ENCODE measurements at places on chromosomes 5 and 9. TPM values are rescaled to one million over a fixed set of nuclear protein-coding genes. Genes with fewer than 3 reads are reported as not detected.

CER1 gene
- not detected for total RNA-seq

GRCh38 chr5:50856401-50857119 lies 190.1 kb downstream of the PARP8 start:
- DNase-seq = no peak

AGXT2 gene
- total RNA-seq = not detected

DMRT3 gene
- total RNA-seq = not detected

CTXN3 gene
- total RNA-seq = not detected

GRCh38 chr5:10250806-10251276 lies 761 bp downstream of the CCT5 start:
- DNase-seq = no peak

PFN3 gene
- total RNA-seq = not detected

DNA sequence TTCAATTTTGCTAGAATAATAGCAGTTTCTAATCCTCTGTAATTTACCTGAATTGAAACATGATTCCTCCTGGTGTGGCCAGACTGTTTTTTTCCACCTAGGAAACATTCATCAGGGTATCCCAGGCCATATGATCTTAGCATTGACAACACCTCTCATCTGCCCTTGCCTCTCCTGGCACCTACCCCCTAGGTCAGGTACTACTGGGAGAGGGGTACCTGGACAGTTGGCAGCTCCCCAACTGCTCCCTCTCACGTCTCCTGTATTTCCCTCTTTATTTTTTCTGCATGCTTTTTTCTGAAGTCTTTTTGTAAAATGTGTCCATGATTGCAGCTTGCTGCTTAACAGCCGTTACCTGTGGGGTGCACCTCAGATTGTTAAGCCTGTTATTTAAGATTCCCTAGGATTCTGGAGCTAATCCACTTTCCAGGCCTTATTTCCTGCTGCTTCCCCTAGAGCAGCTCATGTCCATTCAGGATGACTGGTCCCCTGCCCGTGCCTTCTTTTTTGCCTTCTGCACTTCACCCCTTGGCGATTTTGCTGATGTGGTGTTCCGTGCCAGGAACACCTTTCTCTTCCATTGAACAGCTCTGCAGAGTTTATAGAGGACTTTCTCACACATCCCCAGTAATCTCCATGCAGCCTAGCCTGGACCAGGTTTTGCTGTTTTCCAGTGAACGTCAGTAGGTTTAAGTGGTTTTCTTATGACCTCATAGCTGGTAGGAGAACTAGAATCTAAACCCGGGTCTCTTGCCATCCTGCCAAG lies 33.6 kb downstream of the SNX30 start:
- peak; percentile 61 for DNase-seq

- no peak for DNase-seq
These were observed 149.1 kb upstream of the KLF4 start for GRCh38 chr9:107638521-107639310.

FST gene
- total RNA-seq = 5.6 TPM

HTR1A gene
- total RNA-seq = not detected

- no peak for DNase-seq
These were observed 42.7 kb downstream of the C5orf22 start for GRCh38 chr5:31574772-31575171.

- no peak for DNase-seq
These were observed 17.7 kb upstream of the LRRC14B start for GRCh38 chr5:173392-174290.

DNA sequence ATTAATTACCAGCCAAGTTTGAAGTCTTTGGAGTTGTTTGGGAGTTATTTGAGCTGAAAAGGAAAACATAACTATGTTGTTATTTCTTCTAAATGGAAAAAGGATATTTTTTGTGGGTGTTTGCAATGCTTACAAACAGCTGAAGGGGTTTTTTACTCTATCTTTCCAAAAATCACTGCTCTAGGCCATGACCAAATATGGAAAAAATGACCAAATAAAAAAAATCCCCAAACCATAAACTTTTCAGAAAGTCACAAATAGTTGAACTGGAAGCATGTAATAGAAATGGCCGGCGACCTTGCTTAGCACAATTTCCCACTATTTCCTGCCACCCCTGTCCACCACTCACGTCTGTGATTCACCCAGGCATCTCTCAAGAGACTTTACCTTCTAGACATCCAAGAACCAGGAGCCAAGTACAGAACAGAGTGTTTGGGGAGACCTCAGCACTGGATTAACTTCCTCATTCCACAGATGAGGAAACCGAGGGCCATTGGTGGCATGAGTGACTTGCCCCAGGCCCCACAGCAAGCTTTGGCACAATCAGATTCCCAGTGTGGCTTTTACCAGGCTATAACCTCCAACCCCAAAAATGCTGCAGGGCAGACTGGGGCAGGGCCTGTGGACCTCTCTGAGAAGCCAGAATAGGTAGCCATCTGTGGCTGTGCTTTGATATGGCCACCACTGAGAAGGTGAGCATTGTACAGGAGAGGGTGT lies 84.5 kb downstream of the NRG2 start:
- peak; percentile 77 for DNase-seq

- DNase-seq = no peak
These were observed 40.4 kb downstream of the PAM start for GRCh38 chr5:102795526-102795925.

DNA sequence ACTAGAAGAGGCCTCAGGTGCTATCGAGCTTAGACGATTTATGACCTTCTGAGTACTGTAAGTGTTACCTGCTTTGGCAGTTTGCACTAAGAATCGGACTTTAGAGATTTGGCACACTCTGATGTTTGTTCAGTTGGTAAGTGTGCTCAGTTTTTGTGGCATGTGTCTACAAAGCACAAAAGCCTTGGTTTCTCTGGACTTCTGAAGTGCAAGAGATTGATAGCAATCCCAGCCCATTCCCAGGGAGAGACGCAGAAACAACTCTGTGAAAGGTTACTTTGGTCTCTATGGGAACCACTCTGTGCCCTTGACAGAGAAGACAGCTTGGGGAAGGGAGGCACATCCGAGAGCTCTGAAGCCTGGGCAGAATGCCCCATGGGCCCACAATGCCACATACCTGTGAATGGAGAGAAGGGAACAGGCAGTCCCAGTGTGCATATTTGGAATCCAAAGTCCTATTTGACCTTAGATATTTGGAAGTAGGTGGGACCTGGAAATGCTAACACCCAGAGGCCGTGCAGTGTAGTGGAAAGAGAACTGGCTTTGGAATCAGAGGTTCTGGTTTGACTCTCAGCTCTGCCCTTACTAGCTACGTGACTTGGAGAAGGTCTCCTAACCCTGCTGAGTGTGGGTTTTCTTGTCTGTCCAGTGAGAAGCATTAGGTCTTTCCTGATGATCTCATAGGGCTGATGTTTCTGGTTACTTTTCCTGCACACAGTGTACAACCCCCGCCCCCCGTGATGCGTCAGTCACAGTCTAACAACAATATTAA lies 194.3 kb upstream of the VLDLR start:
- DNase-seq = no peak

- DNase-seq = no peak
These were observed 7.1 kb downstream of the EGR1 start for GRCh38 chr5:138472353-138472752.

- no peak for DNase-seq
These were observed 206.8 kb downstream of the CAAP1 start for GRCh38 chr9:26685818-26686217.

GRCh38 chr5:143345671-143346440 lies 57.6 kb downstream of the NR3C1 start:
- DNase-seq = no peak

SVEP1 gene
- 84.5 TPM for total RNA-seq

GRCh38 chr5:141515946-141516671 lies 27.2 kb downstream of the PCDHGC5 start:
- no peak for DNase-seq

SNCB gene
- not detected for total RNA-seq

DNA sequence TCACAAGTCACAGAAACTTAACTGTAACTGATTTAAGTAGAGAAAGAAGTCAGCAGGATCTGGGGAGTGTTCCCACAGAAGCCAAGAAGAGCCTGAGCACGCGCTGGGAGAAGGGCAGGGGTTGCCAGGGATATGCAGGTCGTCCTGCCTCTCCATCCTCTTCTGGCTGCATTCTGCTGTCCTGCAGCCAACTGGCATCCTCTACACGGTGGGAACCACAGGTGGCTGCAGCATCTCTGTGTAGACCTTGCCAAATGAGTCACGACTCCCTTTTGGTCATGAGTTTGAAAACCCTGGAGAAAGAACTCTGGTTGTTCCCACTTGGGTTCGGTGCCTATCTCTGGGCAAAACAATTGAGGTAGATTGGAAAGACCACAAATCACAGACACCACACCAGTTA lies 38.4 kb upstream of the PCA3 start:
- DNase-seq = no peak

- no peak for DNase-seq
These were observed 924.8 kb upstream of the PTPRD start for GRCh38 chr9:11537566-11537965.

DNA sequence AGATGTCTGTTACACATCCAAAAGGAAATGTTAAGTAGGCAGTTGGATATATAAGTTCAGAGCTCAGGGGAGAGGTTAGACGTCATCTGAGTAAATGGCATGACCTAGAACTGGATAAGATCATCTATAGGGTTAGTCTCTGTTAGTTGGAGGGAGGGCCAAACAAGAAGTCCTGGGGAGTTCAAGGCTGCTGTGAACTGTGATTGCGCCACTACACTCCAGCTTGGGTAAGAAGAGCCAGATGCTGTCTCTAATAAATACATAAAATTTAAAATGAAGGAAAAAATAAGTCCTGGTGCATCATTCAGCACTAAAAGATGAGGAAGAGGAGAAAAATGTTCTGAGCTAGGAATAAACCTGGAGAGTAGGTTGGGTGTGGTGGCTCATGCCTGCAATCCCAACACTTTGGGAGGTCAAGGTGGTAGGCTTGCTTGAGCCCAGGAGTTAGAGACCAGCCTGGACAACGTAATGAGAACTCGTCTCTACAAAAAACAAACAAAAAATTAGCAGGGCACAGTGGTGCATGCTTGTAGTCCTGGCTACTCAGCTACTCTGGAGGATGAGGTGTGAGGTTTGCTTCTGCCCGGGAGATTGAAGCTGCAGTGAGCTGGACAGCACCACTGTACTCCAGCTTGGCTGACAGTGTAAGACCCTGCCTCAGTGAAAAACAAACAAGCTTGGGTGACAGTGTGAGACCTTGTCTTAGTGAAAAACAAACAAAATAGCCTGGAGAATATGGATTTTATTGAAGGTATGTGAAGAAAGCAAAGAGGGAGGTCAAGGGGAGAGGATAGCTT lies 123.6 kb downstream of the ACTBL2 start:
- DNase-seq = no peak

ALAD gene
- total RNA-seq = 29.5 TPM

ZFYVE16 gene
- total RNA-seq = 28.2 TPM

GRCh38 chr5:75690669-75691068 lies 26.6 kb downstream of the POC5 start:
- DNase-seq = no peak

- no peak for DNase-seq
These were observed 27.7 kb upstream of the MEIKIN start for GRCh38 chr5:131973089-131973712.

- DNase-seq = no peak
These were observed 50.7 kb upstream of the NKD2 start for GRCh38 chr5:957748-958485.

HSPB3 gene
- total RNA-seq = not detected

DNA sequence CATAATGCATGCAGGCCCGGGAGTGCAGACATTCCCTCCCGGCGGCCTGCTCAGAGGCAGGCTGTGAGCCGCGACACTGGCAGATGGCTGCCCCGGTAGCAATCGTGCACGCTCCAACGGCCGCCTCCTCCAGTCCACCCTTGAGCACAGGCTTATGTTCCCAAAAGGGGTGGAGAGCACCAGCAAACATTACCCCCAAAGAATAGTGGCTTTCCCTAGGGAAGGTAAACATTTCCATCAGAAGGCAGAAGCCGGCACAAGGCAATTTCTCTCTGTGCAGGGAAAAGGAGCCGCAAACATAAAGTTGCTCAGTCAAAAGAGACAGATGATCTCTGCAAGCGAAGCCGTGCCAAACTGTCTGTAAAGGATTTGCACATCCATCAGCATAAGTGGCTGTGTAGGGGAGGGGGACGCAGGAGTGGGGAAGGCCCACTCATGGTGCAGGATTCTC lies 92.5 kb downstream of the SIL1 start:
- no peak for DNase-seq

GRCh38 chr5:40823459-40823858 lies 11.6 kb downstream of the RPL37 start:
- DNase-seq = no peak

DNA sequence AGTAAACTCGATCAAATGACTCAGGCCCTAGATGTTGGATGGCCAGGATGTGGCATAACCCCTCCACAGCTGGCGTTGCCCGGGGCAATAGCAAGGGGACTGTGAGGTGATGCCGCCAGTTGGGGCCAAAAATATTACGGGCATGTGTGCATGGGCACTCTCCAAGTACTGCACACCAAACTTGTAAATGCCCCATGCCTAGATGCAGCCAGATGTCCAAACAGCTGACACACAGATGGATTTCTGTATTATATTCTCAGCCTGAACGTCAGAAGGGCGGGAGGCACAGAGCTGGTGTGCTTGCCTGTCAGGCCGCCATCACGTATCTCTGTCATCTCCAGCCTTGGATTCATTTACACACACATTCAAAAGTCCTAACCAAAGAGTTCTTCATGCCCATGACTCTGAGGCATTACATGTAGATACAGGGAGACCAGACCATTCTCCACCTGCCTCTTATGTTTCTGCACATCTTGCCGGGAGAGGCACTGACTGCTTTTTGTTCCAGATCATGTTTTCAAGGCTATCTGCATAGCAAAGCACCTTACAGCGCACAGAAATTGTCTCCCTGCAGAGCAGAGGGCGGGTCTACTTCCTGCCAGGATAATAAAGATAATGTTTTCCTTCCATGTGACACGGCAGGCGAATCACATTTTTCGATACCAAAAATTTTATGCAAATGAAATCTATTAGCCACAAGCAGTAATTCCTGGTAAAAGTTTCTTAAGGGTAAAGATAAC lies 200.9 kb upstream of the ADAMTS16 start:
- no peak for DNase-seq

DNA sequence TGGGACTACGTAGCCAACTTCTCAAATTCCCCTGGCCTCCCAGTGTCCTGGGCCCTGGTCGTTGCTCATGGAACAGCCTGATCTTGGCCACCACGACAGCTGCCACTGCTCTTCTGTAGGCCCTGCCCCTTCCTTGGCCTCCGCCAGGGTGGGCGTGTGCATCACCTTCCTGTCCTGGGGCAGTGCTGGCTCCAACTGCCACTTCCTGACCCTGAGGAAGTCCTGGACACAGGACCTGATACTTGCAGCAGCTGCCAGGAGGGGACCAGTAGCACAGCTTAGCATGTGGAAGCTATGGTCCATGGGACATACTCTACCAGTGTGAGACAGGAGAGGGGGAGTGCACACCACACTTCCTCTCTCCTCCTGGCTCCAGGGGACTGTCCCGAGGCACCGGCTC lies 145.2 kb downstream of the TENT4A start:
- DNase-seq = peak; percentile 84

DNA sequence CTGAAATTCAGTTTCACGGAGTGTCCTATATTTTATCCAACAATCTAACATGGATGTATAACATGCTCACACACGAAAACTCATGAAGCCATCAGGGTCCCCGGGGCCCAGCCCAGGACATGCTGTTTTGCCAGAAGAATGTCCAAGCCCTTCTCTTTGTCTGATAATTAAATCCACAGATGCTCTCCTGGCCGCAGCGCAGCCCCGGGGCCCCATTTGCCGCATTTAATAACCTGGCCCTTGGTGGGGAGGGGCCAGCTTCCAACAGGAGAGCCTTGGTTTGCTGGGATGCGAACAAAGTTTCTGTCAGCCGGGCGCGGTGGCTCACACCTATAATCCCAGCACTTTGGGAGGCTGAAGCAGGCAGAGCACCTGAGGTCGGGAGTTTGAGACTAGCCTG lies 30.0 kb downstream of the PLPP7 start:
- no peak for DNase-seq

GRCh38 chr9:119453980-119454379 lies 84.7 kb upstream of the BRINP1 start:
- no peak for DNase-seq

All from vagina (tissue), 2 donors.